Suprapubic skin (tissue), 4 donors: ENCODE measurements at places on chromosomes 3 and 15. TPM values are rescaled to one million over a fixed set of nuclear protein-coding genes. Genes with fewer than 3 reads are reported as not detected.

DNA sequence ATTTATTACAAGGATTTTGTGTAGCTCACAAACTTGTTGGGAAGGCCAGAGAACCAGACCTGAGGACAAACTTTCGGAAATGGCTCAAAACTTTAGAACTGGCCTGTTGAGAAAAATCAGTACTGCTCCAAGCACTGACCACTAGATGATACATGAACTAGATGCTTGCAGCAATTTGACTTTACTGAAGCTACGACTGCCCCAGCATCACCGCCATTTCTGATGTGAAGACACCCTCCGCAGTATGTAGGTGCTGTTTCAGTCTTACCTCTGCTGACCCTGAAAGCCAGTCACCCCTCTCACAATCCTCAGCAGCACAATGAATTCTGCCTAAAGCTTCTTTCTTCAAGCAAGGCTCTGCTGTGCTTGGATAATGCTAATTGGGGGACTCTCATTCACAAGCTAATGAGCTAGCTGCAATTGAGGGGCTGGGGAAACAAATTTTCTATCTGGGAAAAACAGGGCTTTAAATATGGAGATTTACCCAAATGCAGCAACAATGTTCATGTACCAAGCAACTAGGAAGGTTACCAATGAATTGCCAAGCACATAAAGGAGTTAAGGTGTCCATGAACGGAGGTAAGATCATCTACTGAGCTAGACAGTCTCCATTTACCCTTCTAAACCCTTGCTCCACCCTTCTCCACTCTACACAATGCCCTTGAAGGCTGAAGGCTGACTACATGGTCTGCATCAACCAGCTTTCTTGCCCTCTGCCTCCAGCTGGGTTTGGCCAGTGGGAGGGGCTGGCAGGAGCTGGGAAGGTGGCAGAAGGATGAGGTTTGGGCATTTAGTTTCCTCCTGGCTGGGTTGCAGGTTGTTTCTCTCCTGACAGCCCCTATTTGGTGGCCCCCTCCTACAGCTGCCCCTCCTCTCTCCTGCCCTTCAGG lies 53.2 kb upstream of the FSTL1 start:
- no peak for DNase-seq

TRANK1 gene
- total RNA-seq = 4.5 TPM

MEX3B gene
- total RNA-seq = 0.80 TPM

DNA sequence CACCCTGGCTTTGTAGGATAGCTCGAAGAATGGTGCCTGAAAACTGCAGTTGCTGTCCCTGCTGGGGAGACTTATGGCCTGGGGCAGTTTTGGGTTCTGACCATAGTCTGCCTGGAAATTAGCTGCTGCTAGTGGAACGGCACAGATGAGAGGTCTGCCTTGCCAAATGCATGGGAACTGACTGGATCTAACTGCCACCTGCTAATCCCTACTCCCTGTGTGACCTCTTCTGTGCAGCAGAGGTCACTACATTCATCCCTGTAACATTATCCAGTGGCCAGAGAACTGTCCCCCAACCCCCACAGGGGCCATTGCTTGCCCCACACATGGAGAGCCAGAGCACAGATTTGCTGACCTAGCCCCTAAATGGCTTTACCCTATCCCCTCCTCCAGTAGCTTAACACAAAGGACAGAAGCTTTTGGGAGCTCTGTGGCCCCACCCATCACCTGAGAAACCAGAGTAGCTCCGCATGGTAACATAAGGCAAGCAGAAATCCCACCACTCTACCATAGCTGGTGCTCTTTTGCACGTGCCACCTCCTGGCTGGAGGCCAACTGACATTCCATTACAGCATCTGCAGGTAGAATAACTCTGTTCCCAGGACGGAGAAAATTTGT lies 840.0 kb downstream of the EPHA3 start:
- no peak for DNase-seq

- DNase-seq = no peak
Measured at GRCh38 chr3:149541091-149541491, 66.6 kb downstream of the TM4SF4 start.

GRCh38 chr3:102144063-102144462 lies 290.8 kb upstream of the ZPLD1 start:
- DNase-seq = no peak
